Colonic mucosa (tissue), 4 donors: ENCODE measurements at places on chromosomes 3 and 15. TPM values are rescaled to one million over a fixed set of nuclear protein-coding genes. Genes with fewer than 3 reads are reported as not detected.

- no peak for DNase-seq
These were observed 78.3 kb downstream of the CBLB start for GRCh38 chr3:105790534-105790933.

DNA sequence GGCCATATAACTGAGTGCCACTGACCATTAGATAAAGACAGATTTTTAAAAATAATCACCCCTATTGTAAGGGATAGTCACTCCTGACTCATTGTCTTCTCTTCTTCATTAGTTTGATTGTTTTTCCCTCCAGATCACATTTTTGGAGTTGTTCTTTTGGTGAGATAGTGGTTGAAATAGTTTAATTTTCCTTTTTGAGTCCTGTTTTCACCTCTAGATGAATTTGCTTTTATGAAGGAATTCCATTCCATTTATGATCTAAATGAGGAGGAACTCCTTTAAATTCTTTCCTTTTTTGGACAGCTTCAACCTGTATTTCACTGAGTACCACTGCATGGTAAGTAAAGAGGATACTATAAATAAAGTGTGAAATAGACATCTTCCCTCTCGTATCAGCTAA, 112.4 kb downstream of the GREM1 start:
- no peak for DNase-seq

DNA sequence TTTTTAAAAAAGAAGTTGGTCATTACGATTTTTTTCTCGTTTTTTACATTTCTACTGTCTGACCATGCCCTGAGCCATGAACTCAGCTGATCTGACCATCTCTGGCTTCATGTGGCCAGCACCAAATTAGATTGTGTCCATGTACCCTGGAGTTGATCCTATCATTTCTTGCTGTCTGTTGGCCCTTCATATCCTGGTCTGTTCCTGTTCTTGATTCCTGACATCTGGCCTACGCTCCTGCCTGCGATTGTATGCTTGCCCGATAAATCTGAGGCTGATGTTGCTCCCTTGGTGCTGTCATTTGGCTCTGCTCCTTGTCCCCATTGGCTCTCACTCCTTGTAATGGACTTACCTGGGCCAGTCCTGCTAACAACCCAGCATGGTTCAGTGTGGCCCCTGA, 89.8 kb upstream of the IGSF10 start:
- DNase-seq: no peak

DNA sequence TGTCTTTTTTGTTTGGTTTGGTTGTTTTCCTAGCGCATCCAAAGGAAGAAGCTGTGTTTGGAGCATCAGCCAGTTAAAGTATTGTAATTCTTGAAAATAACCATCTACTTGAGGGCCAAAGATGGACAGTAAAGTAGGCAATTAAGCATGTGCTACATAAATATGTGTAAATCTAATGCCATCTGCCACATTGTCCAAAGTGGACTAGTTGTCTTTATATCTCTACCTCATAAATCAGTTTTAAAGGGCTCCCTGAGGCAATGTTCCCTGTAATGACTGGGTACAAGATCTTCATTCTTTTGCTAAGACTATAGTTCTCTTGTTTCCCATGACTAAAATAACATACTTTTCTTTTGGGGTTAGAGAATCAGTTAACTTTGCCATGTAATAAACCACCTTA, 460.0 kb upstream of the RARB start:
- no peak for DNase-seq

DNA sequence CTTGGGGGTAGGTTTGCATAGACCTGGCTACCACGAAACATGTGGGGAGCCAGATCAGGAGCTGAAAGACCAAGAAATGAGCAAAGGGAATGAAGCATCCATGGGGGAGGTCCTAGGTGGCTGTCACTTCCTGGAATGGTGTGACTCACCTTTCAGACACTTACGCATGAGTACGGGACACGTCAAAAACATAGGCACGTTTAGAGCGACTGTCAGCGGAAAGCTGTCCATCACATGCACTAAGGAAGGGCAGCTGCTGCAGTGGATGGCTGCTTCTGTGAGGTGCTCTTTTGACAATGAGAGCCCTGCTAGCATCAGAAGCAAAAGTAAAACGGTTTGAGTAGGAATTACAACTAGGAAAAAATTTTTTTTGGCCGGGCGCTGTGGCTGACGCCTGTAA, 244.6 kb upstream of the CCDC54 start:
- no peak for DNase-seq

- DNase-seq: no peak
These were observed 29.6 kb downstream of the MGA start for GRCh38 chr15:41689834-41690233.

- no peak for DNase-seq
These were observed 8.5 kb upstream of the FANCD2 start for GRCh38 chr3:10017636-10018292.

DNA sequence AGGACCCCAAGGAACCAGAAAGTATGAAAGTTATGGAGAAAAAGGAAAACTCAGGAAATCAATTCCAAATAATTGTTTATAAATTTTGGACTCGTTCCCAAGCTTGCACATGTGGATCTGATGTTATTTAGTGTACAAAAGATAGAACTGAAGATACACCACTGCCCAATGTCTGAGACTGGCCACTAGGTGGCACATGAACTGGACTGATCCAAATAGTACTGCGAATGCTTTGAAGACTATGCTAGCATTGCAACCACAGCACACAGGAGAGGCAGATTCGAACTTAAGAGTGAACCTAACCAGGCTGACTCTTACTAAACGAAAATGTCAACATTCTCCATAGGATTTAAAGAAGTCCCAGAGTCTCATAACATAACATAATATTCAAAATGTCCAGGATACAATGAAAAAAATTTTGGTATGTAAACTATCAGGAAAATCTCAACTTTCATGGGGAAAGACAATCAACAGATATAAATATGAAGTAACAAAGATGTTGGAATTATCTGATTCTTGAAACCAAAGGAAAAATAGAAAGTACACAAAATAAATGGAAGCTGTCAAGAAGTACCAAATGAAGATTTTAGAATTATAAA, 596.7 kb downstream of the FGF12 start:
- peak; percentile 36 for DNase-seq

DNA sequence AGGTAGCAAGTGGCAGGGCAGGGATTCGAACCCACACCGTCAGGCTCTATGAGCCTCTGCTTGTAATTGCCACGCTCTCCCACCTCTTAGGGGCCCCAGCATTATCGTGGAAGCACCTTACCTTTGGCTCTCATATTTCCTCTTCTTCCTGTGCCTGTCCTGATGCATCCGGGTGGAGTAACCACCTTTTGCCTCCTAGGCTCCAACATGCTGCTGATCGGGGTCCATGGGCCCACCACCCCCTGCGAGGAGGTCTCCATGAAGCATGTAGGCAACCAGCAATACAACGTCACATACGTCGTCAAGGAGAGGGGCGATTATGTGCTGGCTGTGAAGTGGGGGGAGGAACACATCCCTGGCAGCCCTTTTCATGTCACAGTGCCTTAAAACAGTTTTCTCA, 40.4 kb downstream of the DNASE1L3 start:
- DNase-seq: no peak

GRCh38 chr3:73719861-73720260, 95.1 kb upstream of the PDZRN3 start:
- DNase-seq: peak; percentile 32

- DNase-seq: no peak
These were observed 42.8 kb upstream of the MLF1 start for GRCh38 chr3:158528076-158528674.

DNA sequence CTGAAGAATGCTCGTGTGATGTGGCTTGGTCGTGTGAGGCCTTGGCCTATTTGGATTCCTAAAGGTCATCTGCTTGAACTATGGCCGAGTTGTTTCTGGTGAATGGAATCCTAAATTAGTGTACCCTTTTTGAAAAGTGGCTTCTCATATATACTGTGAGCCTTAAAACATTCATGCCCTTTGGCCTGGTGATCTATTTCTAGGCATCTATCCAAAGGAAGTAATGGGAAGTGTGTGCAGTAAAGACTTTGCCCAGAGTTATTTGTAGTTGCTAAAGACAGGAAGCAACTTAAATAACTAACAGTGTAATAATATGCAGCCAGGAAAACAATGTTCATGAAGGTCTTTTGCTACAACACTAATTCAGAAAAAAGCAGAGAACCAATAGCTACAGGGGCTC, 3.0 kb downstream of the DGKG start:
- no peak for DNase-seq

GRCh38 chr3:8776406-8776805, 7.0 kb upstream of the OXTR start:
- DNase-seq: no peak

DNA sequence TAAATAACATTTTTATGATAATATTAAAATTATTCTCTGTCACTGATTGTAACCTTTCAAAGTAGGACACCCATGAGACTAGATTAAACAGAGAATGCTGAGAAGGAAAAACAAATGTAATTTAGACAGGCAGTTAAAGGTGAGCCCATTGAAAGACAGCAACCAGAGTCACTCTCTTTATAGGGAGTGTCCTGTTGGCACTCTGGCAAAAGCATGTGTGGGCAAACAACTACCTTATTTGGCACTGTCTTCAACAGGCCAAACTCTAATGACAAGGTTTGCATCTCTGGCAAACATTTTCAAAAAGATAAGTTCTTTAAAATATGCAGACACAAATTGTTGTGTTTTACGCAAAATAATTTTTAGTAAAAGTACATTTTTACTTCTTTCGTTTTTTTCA, 29.8 kb downstream of the NFKBIZ start:
- peak; percentile 49 for DNase-seq

DNA sequence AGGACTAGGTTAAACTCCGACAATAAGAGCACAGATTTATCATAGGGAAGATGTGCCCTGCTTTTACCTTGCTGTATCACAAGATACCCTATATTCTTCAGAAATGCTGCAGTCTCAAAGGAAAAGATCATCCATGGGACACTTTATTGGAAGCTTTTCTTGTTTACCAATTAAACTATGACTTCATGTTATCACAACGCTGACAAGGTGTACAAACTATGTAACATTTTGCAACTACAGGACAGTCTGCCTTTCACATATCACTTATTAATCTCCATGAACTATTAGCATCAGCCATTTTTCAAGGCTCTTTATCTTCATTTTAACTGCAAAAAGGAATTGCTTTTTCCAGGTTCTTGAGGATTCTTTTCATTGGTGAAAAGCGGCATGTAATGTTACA, 34.0 kb downstream of the CBLB start:
- DNase-seq: no peak

DNA sequence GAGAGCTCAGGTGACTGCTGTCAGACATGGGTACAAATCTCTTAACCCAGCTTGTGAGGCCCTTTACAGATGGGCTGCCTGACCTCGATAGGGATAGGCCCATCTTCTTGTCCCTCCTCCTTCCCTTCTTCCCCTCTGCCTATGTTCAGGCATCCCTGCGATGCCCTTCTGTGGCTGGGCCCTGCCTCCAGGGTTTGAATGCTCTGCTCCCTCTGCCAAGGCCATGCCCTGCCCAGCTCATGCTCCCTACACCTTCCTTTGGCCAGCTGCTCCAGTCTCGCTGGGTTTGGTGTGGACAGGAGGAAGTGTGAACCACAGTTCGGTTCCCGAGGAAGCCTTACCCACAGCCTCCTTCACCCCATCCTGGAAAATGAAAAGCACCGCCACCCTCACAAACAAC, 4.3 kb downstream of the FYCO1 start:
- no peak for DNase-seq

GRCh38 chr15:64667736-64668161, 107.6 kb downstream of the RBPMS2 start:
- DNase-seq: no peak

- DNase-seq: no peak
These were observed 222.4 kb upstream of the CD96 start for GRCh38 chr3:111319598-111319997.

THRB gene
- 27.6 TPM for total RNA-seq

CCDC80 gene
- 7.1 TPM for total RNA-seq

CAPN3 gene
- 6.8 TPM for total RNA-seq

TEX55 gene
- not detected for total RNA-seq

RASGRP1 gene
- 0.96 TPM for total RNA-seq

RASL12 gene
- 6.7 TPM for total RNA-seq

TMEM45A gene
- total RNA-seq: 2.9 TPM

WDR93 gene
- not detected for total RNA-seq
